Foreskin melanocyte (primary cell): ENCODE measurements at places on chromosomes 6 and 20.

GRCh38 chr6:139711804-139712585 lies 337.5 kb upstream of the CITED2 start:
- no peak for DNase-seq

DNA sequence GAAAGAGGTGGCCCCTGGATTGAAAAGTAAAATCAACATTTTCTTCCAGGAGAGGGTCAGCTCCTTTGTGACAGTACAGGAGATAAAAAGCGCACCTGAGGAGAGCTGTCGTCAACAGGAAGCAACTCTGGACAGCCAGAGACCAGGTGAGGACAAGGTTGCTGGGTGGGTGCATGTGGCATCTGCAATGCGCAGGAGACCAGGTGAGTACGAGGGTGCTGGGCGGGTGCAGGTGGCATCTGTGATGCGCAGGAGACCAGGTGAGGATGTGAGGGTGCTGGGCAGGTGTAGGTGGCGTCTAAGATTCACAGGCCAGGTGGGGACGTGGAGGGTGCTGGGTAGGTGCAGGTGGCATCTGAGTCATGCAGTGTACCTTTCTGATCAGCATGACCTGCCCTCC lies 38.4 kb downstream of the WDR27 start:
- DNase-seq: no peak

DNA sequence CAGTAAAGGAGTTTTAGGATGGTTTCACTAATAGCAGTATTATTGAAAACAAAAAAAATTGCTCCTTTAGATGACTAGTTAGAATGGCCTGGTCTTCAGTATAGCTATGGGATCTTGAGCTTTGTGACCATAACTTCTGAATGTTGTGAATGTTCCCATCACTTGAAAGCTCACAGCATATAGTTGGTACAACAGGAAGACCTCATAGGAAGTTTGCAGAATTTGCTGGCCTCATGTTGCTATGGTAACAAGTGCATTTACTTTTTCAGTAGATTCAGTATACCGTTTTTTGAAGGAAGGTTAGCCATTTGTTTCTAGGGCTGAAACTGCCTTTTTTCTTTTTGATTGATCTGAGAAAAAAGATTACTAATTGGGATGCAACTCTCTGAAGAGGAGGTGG lies 8.3 kb downstream of the PHF3 start:
- DNase-seq: no peak

GRCh38 chr6:144439016-144439415 lies 153.9 kb downstream of the UTRN start:
- no peak for DNase-seq

DNA sequence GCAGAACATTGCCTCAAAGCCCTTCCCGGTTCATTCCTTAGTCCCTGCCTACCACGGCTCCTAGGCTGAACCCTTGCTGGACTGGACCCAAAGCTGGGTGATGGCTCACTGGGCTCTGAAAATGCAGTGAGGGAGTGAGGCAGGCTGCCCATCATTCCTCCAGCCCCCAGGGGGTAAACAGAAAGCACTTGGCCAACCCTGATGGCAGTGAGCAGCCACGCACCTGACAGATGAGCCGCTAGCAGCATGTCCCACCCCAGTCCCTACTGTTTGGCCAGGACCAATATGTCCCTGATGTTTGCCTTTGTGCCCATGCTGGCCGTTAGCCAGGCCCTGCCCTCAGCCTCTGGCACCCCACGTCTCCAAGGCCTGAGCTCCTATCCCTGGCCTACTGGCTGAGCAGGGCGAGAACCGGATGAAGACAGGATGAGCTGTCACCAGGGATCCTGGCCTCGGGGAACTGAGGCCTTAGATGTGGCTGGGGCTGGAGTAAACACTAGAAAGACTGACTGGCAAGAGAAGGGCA lies 19.4 kb upstream of the BAK1 start:
- DNase-seq: peak; percentile 41

DNA sequence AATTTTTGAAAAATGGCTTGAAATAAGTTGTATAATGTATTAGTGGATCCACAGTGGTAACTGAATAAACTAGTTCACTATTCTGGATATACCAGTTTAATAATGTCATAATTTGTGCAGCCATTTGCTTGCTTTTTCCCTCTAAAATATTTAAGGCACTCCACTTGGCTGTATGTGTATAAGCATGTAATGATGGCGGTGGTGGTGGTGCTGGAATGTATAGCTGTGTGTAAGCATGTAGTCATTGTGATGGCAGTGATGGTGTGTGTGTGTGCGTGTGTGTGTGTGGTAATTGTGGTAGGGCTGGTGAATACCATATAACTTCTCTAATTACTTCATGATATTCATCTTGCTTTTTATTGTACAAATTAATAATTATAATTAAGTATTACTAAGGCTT lies 89.2 kb upstream of the HIVEP1 start:
- DNase-seq: no peak

GRCh38 chr6:24448396-24448795 lies 41.0 kb downstream of the GPLD1 start:
- DNase-seq: no peak

DNA sequence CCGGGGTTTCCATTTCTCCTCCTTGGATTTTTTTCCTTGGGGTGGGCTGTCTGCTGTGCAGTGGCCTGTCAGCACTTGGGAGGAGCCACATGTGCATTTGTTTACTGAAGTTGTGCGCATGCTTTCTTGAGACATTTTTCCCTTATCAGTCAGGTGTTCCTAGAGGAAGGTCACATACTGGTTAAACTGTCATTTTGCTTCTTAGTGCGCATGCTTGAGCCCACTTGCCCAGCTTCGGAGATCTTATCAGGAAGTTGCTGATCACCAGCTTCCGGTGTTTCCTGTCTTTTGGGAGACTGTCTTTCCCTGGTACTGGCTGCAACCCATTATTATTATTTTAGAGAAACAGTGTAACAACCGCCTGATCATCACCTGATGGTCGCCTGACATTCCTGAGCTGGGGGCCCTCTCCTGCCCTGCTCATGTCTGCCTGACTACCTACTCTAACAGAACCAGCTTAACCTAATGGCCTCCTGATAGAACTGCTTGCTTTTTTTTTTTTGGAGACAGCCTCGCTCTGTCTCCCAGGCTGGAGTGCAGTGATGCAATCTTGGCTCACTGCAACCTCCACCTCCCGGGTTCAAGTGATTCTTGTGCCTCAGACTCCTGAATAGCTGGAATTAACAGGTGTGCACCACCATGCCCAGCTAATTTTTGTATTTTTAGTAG lies 378 bp upstream of the ERVFRD-1 start:
- no peak for DNase-seq

DNA sequence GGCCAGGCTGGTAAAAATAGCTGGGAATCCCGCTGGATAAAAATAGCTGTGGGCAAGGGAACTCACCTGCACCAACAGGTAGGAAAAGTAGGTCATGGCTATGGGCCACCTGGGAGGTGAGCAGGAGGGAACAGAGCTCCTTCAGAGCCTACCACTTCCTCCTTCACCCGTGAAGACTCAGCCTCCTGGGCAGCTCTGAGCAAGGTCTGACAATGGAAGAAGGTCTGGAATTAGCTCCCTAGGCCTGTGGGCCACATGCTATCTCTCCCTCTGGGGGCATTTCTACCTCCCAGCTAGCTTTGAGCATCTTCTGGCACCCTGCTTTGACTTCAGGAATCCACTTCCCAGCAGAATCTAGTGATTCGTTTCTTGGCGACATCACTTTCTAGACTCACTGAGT lies 153.9 kb downstream of the MRPL14 start:
- no peak for DNase-seq

DNA sequence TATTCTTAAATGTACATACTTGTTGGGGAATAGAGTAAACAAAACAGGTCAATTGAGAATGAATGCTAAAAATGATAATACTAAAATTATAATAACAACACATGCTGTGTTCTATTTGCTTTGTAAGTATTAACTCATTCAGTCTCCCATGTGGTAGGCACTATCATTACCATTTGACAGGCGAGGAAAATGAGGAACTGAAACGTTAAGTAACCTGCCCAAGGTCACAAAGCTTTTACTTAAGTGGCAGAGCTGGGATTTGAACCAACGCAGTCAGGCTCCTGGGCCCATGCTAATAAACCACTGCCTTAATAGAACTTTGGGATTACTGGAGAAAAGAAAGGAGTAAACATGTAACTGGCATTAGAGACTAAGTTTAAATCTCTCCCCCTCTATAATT lies 3.8 kb downstream of the NSFL1C start:
- no peak for DNase-seq

DNA sequence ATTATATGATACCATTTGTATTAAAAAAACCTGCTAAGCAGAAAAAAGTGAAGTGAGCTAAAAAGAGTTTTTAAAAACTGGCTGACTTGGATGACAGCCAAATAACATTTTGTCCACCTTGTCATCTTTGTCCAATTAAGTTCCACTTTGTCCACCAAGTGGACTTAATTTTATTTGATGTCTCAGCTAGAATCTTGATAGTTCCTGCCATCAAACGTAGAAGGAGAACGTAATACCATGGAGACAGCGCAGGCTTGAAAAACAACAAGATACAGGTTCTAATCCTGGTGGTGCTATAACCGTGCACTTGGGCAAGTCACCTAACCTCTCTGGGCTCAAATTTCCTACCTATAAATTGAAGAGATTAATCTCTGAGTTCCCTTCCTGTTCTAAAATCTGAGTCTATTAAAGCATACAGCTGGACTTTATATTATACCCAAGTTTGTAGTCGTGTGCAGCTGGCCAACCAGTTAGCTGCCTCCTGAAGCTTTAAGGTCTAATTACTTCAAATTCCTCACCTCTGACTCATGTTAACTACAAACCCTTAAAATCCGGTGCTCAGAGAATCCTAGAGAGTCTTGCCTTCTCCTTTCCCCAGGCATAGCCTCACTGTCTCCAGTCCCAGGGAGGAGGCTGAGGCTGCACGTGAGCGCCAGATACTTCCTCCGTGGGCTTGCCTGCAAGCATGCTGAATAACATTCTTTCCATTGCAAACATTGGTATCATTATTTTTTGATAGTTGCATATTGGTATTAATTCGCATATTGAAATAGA lies 16.8 kb downstream of the TMEM244 start:
- DNase-seq: peak; percentile 16

DNA sequence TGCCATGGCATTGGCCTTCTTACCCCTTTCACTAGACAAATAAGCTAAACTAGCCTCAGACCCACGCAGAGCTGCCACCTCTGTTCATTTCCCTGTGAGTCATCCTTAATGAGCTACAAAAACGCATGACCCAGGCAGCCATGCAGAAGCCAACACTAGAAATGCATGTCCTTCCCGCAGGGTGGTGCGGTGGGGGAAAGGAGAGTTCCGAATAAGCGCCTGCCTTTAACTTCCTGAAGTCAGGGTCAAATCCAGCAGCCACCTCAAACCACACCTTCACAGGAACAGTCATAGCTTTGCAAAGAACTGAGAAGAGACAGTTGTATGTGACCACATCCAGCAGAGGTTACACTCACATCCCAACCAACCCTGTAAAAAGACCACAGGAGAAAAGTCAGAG lies 40.4 kb downstream of the IRF4 start:
- no peak for DNase-seq

GRCh38 chr6:170208651-170209353 lies 82.1 kb downstream of the DLL1 start:
- DNase-seq: no peak
